ENCODE measurements at places on chromosomes 11 and 22. TPM values are rescaled to one million over a fixed set of nuclear protein-coding genes. Genes with fewer than 3 reads are reported as not detected.

P2RY2 gene
- 11.8 TPM for total RNA-seq

ARHGAP42 gene
- total RNA-seq: 5.2 TPM

RAB3IL1 gene
- 21.1 TPM for total RNA-seq

OR6T1 gene
- total RNA-seq: not detected

MRGPRX4 gene
- total RNA-seq: not detected

NOX4 gene
- not detected for total RNA-seq
